Stimulated activated CD4-positive, alpha-beta T cell treated with anti-CD3 and anti-CD28 coated beads, Interleukin-15, amount 100 ng/mL, for 1 hour (primary cell): ENCODE measurements at places on chromosomes 6 and 20.

GRCh38 chr20:61704661-61705060 lies 361.0 kb downstream of the TAF4 start:
- no peak for DNase-seq

DNA sequence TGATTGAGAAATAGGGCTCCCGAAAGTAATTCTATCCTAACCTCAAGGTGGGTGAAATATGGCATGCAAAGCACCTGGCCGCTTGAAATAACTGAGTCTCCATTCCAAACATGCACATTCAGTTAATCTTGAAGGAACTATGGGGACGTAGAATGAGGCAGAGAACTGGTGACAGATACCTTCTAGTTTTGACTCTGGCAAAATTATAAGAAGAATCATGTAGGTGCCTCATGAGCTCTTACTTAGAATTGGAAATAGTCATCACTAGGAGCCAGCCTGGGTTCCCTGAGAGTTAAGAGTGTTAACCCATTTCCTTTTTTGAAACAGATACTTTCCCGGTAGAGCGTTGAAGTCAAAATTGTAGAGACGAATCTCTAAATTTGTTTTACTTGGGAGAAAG lies 49.3 kb downstream of the RPF2 start:
- DNase-seq = no peak

GRCh38 chr6:128365520-128366160 lies 154.8 kb downstream of the PTPRK start:
- no peak for DNase-seq

- no peak for DNase-seq
Observed at GRCh38 chr6:165298402-165298801, 11.0 kb downstream of the C6orf118 start.
